Lung (tissue), 17 donors: ENCODE measurements at places on chromosomes 4 and X.

DNA sequence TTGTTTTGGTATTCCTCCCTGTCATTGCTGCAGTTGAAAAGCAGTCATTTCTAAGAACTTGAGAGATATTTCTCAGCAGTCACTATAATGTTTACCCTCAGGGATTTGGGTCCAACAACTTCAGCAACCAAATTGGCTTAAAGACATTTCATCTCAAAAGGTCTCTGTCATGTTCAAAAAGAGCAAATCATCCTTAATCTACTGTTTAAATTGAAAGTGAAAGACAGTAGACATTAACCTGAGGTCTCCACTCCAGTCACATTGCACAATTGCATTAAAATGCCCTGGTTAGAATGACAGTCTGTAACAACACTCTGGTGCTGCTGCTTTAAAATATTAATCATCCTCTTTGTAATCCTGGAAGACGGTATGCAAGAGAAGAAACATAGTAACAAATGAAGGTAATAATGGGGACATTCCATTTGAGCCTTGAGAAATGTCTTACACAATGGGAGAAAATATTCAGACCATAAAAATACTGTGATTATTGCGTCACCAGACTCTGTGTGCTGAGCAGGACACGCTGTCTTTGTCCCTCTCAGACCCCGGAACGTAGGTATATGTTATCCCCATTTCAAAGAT lies 90.2 kb upstream of the UNC5C start:
- DNase-seq: peak; percentile 15

GRCh38 chr4:46945062-46945461 lies 36.0 kb upstream of the COX7B2 start:
- DNase-seq: no peak

DNA sequence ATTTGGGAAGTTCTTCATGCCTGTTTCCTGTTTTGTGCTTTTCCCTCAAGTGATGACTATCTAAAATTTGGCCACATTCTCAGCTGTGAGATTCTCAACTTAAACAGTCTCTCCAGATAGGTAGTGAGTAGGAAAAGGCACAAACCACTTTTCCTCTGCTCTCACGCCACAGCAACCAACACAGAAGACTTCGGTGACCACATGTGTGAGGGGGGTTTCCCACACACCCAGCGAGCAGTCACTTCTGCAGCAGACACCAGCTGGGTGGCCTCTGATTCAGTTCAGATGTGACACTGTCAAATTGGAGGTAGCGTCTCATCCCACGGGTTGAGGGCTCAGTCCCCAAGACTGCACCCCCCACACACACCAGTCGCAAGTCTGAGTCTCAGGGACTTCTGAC lies 25.1 kb upstream of the CLDN34 start:
- DNase-seq: no peak

DNA sequence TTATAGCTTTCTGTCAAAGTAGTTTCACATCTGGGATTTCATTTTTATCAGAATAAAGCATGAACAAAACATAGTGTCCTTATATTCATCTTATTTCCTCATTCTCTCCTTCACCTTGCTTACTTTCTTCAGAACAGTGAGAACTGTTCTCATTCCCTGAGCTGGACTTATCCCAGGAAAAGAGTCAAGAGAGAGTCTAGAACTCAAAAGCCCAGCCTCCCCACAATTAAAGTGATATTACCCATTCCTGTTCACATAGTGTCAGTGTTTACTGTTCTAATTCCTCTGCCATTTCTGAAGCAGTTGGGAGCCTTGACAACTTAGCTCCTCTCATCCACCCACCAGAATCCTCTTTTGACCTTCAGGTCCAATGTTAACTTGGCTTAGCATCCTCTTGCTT lies 42.9 kb downstream of the RASSF6 start:
- no peak for DNase-seq

- DNase-seq: no peak
Observed at GRCh38 chr4:142378179-142378578, 467.9 kb downstream of the INPP4B start.

DNA sequence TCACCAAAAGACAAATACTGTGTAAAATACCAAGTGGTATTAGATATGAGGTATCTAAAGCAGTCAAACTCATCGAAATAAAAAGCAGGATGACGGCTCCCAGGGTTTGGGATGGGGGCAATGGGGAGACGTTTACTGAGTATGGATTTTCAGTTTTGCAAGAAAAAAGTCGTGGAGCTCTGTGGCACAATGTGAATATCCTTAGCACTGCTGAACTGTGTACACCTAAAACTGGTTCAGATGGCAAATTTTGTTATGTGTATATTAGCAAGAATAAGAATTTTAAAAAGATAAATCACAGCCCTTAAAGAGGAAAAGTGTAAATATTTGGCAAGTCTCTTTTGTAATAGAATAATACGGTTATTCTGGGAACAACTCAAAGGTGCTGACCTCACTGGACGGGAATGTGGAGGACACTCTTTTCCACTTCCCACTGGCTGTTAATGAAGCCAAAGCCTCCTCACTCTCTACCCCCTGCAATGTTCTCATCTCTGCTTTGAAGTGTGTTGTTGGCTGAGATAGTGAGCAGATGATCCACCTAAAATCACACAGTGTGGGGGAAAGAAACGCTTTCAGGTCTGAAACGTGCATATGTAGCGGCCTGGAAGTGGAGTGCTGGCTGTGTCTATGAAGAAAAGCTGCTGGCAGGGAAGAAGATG lies 49.2 kb downstream of the SEL1L3 start:
- DNase-seq: peak; percentile 32

- DNase-seq: no peak
Observed at GRCh38 chrX:11261260-11261659, 32.0 kb upstream of the AMELX start.
